ENCODE measurements at places on chromosomes 3 and 15.

- DNase-seq, result no peak
Measured at GRCh38 chr15:98834976-98835375, 172.6 kb downstream of the PGPEP1L start.

DNA sequence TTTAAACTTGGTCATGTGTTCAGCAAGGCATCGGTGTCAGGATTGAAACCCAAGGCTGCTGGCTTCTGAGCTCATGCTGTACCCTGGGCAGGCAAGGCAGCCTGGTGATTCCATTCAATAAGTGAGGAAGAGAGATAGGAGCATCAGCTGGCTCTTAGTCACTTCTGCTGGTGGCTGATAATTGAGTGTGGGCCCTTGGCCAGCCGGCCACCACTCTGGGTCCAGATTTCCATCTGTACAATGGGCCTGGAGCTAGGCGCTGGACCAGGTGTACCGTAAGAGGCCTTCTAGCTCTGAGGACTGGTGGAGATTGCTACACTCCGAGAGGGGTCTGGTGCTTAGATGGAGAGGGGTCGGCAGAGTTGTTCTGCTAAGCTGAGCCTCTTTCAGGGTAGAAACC is 4.3 kb downstream of the CD276 start:
- DNase-seq, result no peak

DNA sequence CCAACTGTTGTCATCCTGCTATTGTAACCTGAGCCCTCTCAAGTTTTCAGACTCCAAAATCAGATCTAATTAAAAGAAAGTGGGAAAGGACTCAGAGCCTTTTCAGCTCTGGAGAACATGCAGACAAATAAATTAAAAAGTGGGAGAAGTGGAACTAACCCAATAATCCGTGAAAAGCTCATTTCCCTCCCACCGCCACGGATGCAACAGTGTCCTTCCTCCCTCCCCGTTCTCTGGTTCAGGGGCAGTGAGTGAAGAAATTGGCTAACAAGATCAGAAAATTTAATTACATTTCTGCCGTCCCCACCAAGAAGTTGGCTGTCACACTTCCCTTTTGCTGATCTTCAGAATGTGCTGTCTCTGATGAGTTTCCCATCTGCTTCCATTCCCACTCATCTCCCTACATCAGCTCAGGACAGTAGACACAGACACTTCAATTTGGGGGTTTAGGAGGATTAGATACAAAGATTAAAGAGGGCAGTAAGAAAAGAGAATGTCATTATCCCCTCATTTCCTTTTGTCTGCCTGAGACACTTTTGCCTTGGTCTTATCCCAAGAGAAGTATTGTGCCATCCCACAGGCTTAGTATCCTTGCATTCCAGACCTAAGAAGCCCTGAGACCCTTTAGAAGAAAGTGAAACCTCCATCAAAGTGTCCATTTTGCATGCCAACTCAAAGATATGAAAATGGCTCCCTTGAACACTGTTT is 335.7 kb upstream of the PPP2R3A start:
- DNase-seq, result no peak

DNA sequence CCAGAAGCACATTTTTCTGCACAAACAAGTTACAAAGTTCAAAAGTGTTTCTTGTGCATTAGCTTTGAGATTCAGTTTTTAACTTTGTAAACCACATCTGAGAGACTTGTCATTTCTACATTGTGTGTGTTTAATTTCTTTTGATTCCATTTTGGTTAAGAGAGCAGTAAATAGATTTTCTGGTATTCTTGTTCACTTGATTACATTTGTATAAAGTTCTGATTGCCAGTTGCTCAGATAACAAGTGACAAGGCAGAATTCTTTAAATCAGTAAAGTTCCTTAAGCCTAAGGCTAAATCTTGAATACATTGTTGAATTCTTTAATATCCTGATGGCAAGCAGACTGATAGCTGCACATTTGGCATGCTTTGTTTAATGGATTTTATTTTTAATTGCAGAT is 3.1 kb upstream of the FBXO22 start:
- DNase-seq, result no peak

DNA sequence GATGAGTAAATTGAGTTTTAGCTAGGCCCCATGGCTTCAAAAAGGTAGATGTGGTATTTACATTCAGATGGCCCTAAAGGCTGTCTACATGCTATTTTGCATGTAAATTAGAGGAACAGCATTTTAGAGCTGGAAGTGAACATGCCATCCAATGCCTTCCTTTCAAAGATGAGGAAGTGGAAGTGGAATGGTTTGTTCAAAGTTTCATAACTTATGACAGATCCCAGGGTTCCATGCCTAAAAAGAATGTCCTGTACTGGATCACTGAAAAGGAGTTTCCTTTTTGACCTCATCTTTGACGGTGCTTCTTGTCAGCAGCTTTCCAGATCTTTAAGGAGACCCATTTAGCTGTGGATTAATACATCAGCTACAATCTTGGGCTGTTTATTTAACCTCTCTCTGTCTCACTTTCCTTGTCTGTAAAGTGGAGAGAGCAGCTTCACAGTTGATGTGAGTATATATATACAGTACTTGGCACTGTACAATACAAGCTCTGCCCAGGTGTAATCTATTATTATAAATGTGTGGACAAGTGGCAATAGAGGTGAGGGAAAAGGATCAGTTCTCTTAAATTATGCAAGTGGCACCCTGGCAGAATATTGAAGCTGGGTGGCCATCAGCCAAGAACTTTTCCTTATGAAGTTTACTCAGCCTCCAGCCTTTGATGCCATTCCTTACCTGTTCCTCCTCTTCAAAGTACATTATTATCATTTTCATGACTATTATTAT is 68.7 kb upstream of the GOLGA8B start:
- DNase-seq, result no peak

- DNase-seq, result no peak
Measured at GRCh38 chr3:38610934-38611333, 38.6 kb downstream of the SCN5A start.

- DNase-seq, result no peak
Measured at GRCh38 chr3:62139957-62140356, 233.4 kb downstream of the FEZF2 start.

DNA sequence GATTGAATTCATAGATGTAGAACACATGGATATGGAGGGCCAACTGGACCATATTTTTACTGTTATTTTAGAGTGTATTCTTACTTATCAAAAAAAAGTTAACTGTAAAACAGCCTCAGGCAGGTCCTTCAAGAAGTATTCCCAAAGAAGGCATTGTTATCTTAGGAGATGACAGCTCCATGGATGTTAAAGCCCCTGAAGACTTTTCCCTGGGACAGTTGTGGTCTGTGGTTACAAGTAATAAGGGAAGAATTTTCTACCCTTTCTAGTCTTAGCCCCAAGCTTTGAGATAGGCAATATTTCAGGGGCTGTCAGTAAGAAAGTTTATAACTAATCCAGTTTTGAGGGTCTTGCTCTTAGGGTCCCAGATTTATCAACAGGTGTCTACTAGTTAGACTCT is 62.5 kb downstream of the LRRC49 start:
- no peak for DNase-seq

GRCh38 chr3:22225161-22225560 is 474.2 kb upstream of the ZNF385D start:
- DNase-seq, result no peak

DNA sequence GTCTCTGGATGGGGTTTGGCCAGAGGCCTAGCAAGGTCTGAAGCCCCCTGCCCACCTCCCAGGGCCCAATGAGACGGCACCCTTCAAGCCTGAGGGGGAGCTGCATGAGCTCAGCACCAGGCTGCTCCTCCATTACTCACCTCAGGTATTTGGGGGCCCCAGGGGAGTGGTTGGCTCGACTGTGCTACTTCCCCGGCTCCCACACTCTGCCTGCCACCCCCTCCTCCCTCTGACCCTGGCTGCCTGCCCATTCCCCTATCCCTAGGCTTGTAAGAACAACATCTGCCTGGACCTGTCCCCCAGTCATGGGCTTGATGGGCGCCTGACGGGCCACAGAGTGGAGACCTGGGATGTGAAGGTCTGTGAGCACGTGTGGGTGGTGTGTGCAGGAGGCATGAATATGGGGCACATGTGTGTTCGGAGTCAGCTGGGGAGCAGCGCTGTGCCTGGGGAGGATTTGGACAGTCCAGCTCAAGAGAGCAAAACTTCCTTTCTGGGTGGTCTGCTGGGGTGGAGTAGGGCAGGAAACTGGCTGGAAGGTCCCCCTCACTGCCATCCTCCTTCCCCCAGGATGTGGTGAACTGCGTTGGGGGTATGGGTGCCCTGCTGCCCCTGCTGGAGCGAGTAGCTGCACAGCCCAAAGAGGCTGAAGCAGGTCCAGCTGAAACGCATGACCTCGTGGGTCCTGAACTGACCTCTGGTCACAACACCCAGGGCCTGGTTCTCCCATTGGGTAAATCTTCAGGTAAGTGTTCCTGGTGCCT is 17.4 kb downstream of the NBEAL2 start:
- no peak for DNase-seq

- no peak for DNase-seq
Measured at GRCh38 chr3:85632921-85633320, 674.1 kb downstream of the CADM2 start.

GRCh38 chr3:46272028-46272451 is 29.8 kb downstream of the CCR3 start:
- peak; percentile 94 for DNase-seq

DNA sequence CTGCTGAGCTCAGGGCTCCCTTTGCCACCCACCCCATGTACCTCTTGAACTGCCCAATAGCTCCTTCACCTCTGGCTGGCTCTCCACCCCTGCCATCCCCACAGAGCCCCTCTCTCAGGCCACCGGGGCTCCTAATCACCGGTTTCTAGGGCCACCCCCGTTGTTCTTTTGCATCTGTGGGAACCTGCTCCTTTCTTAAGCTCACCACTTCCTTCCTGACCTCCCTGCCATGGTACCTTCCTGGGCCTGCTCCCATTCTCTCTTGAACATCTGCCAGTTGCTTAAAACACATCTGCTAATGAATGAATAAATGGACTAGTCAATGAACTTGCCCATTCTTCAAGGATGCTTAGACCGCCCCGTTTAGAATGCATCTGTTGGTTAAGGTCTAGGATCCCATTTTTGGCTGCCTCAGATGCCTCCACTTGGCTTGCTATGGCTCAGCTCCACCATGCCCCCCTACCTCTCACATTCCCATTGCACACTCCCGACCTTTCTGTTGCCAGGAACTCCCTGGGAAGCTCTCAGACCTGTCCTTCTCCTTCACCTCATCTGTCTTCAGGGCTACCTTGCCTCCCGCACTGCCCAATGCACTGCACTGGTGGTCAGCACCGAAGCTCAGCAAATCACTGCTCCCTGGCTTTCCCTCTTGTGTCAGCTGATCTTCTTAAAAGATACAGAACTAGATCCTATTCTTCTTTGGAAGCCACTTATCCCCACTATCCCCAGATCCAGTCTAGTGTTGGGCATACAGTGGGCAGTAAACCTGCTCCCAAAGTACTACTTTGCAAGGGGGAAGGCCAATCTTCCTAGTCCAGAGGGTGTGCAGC is 9.1 kb downstream of the AMOTL2 start:
- DNase-seq, result no peak

DNA sequence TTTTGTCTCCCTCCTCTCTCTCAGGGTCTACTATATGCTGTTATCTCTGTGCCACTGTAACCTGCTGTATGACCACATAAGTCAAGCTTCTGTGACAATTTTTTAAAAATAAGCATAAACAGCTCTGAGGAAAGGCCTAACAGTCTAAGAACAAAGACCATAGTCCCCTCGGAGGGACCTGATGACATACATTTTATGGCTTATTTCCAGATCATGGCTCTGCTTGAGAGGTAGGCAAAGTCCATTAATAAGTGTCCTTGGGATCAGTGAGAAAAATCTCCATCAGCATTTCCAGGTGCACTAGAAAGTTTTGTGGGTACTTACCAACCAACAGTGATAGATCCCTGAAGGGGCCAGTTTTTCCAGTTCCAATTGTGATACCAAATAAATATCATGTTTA is 123.8 kb downstream of the TNIK start:
- no peak for DNase-seq

DNA sequence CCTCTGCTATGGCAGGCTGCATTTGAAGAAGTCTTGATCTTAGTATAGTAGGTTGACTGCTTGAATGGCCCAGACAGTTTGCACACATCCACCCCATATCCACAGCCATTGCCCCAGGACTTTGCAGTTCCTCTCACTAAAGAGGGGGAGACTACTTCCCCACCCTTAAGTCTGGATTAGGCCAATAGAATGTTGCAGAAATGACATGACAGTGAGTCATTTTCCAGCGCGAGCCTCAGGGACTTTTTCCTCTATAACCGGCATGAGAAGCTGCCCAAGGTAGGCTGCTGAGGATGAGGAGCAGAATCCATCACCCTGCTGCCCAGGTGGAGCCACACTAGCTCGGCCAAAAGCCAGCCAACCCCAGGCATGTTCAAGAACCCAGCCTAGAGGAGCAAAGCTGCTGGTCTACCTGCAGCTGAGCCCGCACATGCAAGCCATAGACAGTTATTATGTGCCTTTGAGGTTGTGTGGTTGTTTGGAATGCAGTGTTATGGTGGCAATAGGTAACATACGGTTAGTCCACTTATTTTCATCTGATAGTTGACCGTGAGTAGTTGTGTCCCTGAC is 113.9 kb downstream of the TLE3 start:
- no peak for DNase-seq

DNA sequence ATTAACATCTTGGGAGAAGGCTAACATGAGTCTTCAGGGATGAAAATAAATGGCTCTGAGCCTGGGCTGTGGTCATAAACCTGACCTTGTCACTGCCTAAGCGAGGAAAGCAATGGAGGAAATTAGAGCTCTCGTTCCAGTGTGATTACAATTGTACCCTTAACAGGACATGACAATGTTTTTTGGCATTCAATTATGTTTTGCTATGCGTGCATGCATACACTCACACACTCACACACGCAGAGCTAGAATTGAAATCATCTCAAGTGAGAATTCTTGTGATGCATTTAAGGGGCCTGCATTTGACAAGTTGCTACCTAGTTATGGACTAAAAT is 24.1 kb downstream of the ZNF80 start:
- no peak for DNase-seq

DNA sequence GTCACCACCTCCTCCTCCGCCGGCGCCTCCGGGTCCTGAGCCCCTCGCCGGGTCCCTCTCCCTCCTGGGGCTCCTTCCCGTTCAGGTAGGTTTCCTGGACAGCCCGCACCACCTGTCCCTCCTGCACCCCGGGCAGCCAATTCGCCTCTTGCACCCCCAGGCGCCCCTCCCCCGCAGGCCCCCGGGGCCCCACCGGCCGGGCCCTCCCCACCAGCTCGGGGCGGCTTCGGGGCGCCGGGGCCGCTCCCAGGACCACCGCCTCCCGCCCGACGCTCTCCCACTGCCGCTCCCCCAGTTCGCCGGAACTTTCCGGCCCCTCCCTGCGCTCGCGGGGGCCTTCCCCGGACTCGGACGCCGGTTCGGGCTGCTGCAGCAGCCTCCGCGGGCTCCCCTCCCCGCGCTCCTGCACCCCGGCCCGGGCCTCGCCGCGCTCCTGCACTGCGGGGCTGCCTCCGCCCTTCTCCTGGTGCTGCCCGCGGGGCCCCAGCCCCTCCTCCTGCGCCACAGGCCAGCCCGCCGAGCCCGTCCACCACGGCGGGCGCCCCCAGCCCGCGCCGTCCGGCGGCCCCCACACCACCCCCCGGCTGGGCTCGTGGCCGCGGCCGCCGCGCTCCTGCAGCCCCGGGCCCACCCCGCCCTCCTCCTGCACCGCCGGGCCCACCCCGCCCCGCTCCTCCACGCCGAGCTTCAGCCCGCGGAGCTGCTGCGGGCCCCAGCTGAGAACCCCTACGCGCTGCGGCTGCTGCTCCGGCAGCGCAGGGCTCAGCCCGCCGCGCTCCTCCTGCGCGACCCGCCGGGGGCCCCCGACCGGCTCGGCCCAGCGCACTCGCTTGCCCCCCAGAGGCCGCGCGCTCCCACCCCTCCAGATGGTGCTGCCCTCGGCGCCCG is 587 bp upstream of the TNK2 start:
- no peak for DNase-seq

GRCh38 chr3:20772869-20773268 is 586.9 kb upstream of the SGO1 start:
- DNase-seq, result no peak

Measured in spinal cord (tissue), 10 donors.